ENCODE measurements at places on chromosomes 11 and 22.

DNA sequence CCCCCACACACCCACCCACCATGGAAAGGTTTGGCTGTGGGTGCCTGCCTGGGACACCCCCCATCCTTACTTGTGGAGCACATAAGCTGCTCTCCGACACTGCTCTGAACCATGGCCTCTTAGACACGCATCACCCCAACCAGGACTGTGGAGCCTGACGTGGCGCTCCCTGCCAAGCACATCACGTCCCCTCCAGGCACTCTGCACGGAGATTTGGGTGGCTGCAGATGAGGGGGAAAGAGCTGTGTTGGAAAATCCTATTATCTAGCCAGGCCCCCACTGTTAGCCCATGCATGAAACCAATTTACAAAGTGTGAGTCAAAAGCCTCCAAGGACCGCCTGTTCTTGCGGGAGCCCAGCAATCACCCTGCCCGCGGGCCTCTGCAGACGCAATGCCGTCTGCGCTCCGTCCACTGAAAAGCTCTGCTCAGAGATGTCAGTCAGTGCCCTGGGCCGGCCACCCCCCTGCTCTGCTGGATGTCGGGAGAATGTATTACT is 163.4 kb upstream of the NECTIN1 start:
- DNase-seq: no peak

GRCh38 chr11:129163714-129164164 is 28.4 kb downstream of the ARHGAP32 start:
- no peak for DNase-seq

DNA sequence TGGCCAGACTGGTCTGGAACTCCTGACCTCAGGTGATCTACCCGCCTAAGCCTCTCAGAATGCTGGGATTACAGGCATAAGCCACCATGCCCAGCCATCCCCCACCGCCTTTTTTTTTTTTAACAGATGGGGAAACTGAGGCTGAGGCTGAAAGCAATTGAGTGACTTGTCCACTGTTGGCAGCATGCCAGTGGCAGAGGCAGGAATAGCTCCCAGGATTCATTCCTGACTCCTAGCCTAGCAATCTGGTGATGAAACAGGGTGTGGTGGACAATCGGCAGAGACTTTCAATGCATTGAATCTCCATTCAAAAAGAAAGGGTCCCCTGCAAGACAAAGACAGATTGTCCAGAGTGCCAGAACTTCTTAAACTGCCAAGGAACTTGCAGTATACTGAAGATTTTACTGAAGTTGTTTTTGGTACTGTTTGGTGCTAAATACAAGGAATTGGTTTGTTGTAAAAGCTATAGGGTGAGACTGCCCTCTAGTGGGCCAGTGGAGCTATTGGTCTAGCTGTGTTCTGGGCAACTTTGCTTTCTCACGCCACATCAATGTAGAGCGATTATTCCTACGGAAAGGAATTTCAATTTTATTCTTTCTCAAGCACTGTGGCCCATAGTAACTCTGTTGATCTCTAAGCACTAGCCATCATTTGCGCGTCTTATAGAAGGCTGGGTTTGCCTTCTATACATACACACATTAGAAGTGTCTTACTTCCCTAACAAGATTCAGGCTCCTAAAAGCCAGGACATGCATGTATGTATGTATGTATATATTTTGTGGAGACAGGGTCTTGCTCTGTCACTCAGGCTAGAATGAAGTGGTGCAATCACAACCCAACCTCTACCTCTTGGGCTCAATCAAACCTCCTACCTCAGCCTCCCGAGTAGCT is 21.0 kb downstream of the C22orf31 start:
- DNase-seq: peak; percentile 6

GRCh38 chr11:130945896-130946295 is 29.6 kb upstream of the SNX19 start:
- DNase-seq: no peak

GRCh38 chr22:29772170-29772641 is 5.0 kb downstream of the UQCR10 start:
- DNase-seq: no peak

GRCh38 chr11:101786916-101787315 is 127.9 kb upstream of the CEP126 start:
- no peak for DNase-seq

- DNase-seq: no peak
These were observed 2.9 kb upstream of the KIRREL3 start for GRCh38 chr11:127003260-127003981.

DNA sequence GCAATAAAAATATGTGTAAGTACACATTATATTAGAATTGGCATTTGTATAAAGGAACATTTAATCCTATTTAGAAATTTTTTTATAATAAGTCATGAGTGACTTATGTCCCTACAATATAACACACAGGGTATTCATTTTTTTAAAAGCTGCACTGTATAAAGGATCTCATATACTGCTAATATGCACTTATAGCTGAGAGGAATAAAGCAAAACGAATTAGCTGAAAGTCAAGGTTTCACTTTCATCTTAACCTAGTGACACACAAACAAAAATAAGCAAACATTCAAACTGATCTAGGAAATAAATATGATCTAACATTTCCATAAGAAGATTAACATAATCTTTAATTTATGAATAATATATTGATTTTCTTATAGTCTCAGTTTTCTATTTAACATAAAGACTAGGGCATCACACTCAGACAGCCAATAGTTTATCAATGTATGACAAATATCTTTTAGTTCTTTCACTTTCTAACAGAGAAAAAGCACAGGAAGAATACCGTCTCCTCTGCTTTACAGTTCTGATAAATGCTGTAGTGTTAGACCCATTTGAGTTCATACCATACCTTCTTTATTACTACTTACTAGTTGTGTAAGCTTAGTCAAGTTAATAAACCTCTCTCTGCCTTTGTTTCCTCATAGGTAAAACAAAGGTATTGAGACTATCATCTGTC is 42.9 kb downstream of the DCDC1 start:
- no peak for DNase-seq

DNA sequence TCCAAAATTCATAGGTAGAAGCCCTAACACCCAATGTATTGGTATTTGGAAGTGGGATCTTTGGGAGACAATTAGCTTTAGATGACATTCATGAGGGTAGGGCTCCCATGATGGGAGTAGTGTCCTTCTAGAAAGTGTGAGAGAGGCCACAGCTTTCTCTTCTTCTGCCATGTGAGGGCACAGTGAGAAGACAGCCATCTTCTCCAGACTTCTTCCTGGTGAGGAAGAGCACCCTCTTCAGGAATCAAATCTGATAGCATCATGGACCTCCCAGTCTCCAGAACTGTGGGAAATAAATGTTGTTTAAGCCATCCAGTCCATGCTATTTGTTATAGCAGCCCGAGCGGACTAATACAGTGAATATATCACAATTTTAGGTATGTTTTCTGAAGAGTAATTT is 96.9 kb downstream of the CNTN5 start:
- no peak for DNase-seq

- no peak for DNase-seq
These were observed 1.2 kb downstream of the BET1L start for GRCh38 chr11:206002-206384.

DNA sequence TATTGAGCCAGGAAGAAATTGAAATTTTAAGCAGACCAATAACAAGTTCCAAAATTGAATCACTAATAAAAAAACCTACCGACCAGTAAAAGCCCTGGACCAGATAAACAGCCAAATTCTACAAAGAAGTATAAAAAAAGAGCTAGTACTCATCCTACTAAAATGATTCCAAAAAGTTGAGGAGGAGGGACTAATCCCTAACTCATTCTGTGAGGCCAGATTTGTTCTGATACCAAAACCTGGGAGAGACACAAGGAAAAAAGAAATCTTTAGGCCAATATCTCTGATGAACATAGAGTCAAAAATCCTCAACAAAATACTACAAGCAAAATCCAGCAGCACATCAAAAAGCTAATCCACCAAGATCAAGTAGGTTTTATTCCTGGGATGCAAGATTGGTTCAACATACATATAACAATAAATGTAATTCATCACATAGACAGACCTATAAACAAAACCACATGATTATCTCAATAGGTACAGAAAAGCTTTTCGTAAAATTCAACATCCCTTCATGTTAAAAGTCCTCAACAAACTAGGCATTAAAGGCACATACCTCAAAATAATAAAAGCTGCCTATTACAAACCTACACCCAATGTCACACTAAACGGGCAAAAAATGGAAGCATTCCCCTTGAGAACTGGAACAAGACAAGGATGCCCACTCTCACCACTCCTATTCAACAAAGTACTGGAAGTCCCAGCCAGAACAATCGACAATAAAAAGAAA is 13.1 kb downstream of the OR52A5 start:
- no peak for DNase-seq

GRCh38 chr22:31639436-31640039 is 22.5 kb downstream of the PISD start:
- no peak for DNase-seq

DNA sequence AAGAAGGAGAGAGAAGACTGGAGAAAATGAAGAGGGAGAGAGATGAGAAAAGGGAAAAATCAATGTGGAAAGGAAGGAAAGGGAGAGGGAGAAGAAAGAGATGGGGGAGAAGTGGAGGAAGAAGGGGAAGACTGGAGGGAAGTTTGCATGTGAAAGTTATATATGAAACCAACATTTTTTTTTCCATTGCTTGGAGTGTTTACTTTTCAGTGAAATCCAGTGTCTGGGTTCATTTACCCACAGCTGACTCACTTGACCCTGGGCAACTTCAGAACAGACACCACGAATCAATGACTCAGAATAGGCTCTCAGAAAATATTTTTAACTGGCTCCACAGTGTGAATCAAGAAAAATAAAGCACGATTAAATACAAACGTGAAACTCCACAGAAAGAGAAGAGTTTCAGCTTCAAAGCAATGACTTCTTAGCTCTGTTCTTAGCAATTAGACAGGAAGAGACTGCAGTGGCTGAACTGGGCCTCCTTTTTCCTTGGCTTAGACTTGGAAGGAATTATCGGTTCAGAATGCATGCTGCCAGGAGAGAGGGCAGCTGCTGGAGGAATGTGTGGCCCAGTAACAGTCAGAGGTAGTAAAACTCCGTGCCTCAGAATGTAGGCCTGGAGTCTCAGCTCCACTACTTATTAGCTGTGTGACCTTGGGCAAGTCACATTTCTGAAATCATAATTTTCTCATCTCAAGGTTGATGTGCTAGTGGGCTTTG is 237.5 kb downstream of the MIAT start:
- DNase-seq: no peak

GRCh38 chr11:116707746-116708145 is 65.0 kb downstream of the BUD13 start:
- DNase-seq: no peak

DNA sequence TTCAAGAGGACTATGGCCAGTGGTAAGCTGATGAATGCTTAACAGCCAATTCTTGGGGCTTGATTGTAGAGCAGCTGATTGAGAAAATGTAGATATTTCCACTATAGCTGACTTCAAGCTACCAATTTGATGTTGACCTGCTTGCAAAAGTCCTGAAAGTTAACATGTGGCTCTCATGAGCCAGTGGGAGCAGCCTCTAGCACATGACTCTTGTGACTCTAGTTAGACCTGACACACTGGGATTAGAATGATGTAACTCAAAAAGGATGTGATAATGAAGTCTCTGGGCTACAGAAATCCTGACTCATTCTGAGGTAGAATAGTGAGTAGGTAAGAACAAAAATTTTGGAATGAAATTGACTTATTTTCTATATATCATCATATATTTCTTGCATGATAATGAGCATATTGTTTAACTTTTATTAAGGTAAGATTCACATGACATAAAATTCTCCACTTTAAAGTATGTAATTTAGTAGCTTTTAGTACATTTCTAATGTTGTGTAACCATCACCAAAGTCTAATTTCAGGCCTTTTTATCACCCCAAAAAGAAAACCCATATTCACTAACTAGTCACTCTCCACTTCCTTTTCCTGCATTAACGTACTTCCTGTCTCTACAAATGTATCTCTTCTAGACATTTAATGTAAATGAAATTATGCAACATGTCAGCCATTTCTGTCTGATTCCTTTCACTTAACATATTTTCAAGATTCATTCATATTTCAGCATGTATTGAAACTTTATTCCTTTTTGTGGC is 16.1 kb upstream of the OR52H1 start:
- DNase-seq: no peak

DNA sequence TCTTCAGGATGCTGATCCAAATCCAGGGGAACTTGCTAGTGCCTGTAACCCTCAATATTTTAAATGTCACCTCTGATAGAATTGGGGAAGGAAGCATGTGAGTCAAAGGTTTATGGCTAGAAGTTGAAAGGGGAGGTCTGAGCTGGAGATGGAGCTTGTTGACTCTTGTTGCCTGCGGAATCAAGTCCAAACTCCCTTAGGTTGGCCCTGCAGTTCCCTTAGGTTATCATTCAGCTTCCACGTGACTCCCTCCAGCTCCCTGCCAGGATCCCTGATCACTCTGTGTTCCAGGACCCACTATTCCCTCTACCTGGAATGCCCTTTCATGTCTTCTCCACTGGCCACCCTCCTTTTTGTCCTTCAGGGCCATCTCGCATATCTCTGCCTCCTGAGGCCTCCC is 26.2 kb upstream of the LIPT2 start:
- no peak for DNase-seq

GRCh38 chr11:108718466-108718865 is 53.6 kb downstream of the DDX10 start:
- no peak for DNase-seq

DNA sequence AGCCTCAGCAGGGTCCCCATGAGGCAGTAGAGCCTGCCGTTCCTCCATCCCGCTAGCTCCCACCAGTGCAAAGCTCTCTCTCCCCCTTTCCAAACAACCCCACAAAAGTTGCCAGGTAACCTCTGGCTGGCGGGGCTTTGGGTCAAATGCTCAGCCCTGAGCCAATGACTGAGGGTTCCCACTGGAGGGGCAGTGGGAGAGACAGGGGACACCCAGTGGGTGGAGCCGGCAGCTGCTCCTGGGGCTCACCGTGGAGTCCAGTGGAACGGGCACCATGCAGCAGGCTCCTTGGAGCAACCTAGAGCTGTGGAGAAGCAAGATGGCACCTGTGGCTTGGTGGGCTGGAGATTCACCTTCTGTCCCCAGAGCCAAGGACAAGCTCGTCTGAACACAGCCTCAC is 25.0 kb upstream of the PPARA start:
- DNase-seq: no peak

DNA sequence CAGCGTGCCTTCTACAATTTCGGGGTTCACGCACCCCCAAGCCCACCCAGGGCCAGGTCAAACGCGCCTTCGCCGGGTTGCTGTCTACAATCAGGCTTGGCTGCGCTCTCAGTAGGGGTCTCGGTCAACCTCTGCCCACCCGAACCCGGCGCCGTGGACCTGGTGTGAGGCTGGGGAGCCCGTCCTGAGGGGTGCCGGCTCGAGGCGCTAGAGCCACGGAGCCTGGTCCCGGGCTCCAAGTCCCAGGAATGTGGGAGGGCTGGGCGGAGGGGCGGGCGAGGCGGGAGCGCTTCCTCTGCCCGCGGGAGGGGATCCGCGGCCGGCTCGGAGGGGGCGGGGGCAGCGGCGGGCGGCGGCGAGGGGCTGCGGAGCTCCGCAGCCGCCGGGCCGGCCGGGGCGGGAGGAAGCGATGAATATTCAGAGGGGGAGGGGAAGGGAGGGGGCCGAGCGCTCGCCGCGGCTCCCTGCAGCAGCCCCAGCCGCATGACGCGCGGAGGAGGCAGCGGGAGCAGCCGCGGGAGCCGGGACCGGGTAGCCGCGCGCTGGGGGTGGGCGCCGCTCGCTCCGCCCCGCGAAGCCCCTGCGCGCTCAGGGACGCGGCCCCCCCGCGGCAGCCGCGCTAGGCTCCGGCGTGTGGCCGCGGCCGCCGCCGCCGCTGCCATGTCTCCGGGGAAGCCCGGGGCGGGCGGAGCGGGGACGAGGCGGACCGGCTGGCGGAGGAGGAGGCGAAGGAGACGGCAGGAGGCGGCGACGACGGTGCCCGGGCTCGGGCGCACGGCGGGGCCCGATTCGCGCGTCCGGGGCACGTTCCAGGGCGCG is at the start of gene PTPRJ:
TSS of gene PTPRJ (plus strand) at position 472 of the 819 bp plus-strand sequence. CDS start 354 bp downstream, outside the sequence.
- peak; percentile 20 for DNase-seq

All from activated naive CD4-positive, alpha-beta T cell (primary cell).